Stimulated activated CD4-positive, alpha-beta T cell treated with anti-CD3 and anti-CD28 coated beads, Interleukin-1b, Interleukin-23, amount 100 ng/mL, for 4 hours (primary cell): ENCODE measurements at places on chromosomes 3 and 15.

DNA sequence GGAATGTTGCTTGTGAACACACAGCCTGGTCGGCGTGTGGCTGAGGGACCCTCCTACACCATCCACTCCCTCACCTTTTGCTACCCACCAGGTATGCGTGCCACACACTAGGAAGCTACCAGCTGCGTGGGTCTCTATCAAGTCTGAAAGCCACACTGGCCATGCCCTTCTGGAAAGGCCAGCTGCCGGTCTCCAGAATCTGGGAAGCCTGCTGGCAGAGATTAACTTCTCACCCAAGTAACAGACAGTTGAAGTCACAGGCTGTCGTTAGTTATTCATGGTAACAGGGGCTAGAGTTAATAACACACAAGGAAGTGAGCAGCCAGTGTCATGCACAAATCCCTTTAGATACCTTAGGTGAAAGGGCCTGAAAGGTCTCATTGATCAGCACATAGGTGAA is 48.1 kb downstream of the SUSD5 start:
- DNase-seq: no peak

DNA sequence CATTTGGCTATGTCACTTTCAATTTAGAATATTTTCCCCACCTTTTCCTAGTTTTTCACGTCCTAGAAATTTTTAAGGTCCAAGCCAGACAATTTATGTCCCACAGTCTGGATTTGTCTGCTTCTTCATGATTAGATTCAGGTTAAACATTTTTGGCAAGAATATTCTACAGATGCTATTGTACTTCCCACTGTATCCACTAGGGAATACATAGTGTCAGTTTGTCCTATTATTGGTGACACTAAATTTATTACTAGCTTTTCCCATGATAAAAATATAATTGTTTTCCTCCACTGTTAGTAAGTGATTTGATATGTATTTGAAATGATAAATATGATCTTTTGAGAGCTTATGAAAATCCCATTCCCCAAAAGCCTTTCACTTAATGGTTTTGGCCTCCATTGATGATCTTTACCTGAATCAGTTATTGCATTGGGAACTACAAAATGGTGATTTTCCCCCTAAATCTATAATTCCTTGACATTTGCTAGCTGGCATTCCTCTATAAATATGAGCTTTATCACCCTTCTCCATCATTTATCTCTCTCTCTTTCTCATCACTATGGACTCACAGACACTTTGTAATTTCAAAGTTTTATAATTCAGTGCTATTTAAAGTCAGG is 8.3 kb downstream of the ARL14 start:
- DNase-seq: no peak

GRCh38 chr3:173770011-173770410 is 372.5 kb downstream of the NLGN1 start:
- DNase-seq: no peak

DNA sequence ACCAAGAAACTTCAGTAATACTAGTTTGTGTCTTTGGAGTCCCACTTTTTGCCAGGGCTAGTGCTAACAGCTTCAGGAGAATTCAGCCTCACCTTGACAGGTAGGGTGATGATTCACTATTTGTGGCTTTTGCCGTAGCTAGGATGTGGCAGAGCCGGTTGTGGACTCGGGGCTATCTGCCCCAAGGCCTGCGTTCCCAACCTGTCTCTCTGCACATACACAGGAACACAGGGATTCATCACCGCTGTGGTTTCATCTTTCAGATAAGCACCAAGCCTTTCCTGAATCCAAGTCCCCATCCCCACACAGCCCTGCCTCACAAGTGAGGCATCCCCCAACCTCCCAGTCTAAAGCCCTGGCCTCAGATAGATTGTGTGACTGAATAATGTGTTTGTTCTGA is 45.2 kb upstream of the POLG start:
- no peak for DNase-seq

GRCh38 chr15:67017311-67017710 is 48.1 kb upstream of the SMAD3 start:
- no peak for DNase-seq

DNA sequence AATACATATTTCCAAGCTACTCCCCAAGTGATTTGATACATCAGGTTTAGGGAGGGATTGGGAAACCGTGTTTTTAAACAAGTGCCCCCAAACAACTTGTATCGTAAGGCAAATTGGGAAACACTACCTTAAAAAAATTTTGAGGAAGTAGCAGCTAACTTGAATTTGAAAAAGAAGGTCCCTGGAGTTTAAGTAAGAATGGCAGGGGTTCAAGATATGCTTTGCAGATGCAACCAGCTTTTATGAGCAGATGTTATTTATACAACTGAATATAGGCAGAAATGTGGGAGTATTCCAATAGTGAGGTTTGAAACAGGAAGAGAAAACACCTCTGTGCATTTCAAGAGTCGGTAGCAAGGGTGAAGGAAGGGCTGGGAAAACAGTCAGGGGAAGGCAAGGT is 139.6 kb downstream of the IL20RB start:
- no peak for DNase-seq

- DNase-seq: no peak
Measured at GRCh38 chr3:96959901-96960641, 145.7 kb downstream of the EPHA6 start.

DNA sequence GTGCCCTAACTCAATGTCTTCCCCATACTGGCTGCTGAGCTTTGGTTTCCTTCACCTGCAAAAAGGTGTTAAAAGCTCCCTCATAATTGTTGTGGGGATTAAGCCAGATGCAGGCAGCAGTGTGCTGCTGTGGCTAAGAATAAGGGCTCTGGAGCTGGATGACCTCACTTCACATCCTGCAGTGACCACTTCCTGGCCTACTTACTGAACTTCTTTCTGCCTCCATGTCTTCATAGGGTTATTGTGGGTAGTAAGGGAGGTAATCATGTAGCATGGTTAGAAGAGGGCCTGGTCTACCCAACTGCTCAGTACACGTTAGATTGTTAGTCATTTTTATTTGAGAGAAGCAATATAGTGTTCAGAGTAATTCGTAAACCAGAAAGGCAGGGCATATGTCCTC is 18.4 kb downstream of the GYG1 start:
- DNase-seq: no peak

DNA sequence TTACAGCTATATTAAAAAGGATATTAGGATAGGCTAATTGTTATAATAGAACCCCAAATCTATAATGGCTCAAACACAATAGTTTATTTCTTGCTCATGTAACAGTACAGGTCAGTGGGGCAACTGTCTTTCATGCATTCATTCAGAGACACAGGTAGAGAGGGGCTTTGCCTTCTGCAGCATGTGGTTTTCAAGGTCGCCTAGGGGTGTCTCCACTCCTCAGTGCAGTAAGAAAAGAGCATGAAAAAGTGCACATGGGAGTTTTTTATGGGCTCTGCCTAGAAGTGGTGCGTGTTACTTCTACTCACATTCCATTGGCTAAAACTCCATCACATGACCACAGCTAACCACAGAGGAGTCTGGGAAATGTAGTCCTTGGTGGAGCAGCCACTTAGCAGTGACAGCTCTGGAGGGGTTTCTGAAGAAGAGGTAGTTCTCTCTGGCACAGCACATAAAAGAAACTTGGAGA is 1.8 kb downstream of the ZBTB38 start:
- peak; percentile 37 for DNase-seq
